Diencephalon (tissue), 1 donor: ENCODE measurements at places on chromosomes 2 and 18. TPM values are rescaled to one million over a fixed set of nuclear protein-coding genes. Genes with fewer than 3 reads are reported as not detected.

Gene MYO1B
- 90.0 TPM for total RNA-seq

Gene KCNS3
- total RNA-seq = 2.8 TPM

Gene PAX8
- total RNA-seq = 0.69 TPM

Gene SERPINE2
- 73.6 TPM for total RNA-seq

Gene TDRD15
- under 0.01 TPM for total RNA-seq
